ENCODE measurements at places on chromosomes 12 and 14.

GRCh38 chr12:76020281-76020680 is 11.3 kb downstream of the PHLDA1 start:
- DNase-seq: no peak

GRCh38 chr14:90836692-90837063 is 20.4 kb upstream of the TTC7B start:
- DNase-seq: no peak

- no peak for DNase-seq
Measured at GRCh38 chr12:27627123-27627852, 69.0 kb upstream of the REP15 start.

- peak; percentile 49 for DNase-seq
Measured at GRCh38 chr12:13443028-13443427, 246.5 kb downstream of the EMP1 start.

DNA sequence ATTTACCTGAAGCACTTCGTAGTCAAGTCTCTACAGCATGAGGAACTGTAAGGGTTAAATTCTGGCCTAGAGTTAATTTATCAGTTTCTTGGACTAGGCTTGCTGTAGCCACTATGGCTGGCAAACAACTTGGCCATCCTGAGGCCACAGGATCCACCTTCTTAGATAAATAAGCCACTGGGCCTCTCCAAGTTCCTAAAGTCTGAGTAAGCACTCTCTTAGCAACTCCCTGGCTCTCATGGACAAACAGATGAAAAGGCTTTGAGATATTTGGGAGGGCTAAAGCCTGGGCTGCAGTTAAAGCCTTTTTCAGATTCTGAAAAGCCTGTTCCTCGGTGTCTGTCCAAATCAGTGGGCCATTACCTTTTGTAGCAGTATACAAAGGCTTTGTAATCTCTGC is 675.0 kb downstream of the TMEM121 start:
- no peak for DNase-seq

DNA sequence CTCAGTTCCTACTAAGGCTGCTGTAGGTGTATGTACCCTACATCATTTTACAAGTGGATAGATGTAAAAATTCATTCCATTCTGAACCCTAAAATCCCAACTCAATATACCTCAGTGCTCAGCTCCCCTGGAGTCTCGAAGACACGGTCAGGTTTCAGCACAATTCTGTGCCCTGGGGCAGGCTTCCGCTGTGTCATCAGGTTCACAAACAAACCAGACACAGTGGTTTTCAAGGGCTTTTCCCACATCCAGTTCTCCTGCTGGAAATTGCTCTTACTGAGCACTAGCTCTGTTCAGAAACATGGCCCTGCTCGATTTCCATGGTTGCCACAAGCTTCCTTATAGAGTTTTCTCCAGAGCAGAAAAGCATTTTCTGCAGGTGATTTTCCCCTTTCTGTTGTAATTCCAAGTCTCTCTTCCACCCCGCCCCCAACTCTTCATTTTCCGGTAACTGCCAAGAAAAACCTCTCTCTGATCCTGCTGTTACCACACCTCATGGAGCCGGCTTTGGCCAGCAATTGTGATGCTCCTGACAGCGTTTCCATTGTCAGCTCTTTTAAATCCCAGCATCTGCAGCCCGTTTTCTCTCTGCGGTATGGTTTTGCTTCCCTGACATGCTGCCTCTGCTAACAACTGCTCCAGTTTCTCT is 483.0 kb upstream of the CCDC196 start:
- no peak for DNase-seq

DNA sequence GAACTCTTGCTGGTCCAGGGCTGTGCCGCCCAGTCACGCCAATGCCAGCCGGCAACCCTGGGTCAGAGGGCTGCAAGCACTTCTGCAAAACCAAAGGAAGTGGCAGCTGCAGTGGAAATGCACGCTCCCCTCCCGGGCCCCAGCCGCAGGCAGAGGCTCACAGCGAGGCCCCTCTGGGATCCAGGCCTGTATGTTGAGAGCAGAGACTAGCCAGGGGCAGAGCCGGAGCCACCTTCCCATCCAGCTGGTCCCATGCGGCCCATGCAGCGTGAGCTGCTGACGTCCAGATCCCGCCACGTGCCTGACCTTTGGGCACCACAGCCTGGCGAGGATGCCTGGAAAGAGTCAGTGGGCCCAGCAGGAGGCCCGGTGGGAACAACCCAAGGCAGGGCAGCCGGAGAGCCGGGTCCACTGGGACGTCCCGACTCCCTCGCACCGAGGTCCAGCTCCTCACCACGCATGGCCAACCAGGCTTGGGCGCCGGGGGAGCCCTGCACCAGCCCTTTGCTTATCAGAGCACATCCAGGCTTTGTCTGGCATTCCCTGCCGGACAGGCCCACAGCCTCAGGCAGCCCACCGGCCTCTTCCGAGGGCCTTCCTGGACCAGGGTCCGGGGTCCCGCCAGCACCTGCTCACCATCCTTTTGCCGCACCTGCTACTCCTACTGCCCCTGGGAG is 4.3 kb downstream of the GPR132 start:
- DNase-seq: peak; percentile 85

DNA sequence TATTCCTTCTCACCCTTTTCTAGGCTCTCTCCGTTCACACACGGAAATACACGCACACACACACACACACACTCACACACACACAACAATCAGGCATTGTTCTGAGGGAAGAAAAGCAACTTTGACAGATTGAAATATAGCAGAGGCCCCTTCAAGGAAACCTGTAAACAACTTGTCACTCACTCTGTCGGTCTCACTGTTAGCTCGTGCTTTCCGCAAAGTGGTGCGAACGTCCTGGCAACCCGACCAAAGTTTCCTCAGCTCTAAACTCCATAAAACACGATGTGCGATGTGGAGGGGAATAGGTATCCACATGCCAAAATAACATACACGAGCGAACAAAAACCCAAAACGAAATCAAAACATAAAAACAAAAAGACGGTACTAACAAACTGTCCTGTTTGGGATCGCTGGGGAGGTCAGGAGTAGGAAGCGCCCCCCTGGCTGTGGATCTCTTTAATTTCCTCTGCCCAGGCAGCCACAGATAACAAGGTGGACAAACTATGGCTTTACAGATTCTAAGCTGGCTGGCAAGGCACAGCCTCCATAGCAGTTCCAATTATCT is 822 bp upstream of the SOX5 start:
- DNase-seq: no peak

DNA sequence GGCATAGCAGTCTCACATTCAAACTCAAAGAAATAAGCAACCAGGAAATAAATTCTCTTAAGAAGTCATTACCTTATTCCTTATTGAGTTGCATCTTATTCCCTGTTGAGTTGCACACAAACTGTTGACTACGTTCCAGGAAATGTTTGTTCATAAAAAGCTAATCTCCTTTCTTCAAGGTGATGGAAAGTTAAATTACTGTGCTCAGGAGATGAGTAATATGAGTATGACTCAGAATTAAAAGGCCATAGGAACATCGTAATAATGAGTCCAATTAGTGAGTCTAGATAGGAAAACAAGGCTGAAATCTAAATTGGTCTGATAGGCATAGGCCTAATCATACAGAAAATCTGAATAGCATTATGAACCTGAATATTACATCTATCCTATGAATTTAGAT is 203.1 kb downstream of the SLC2A13 start:
- DNase-seq: no peak

DNA sequence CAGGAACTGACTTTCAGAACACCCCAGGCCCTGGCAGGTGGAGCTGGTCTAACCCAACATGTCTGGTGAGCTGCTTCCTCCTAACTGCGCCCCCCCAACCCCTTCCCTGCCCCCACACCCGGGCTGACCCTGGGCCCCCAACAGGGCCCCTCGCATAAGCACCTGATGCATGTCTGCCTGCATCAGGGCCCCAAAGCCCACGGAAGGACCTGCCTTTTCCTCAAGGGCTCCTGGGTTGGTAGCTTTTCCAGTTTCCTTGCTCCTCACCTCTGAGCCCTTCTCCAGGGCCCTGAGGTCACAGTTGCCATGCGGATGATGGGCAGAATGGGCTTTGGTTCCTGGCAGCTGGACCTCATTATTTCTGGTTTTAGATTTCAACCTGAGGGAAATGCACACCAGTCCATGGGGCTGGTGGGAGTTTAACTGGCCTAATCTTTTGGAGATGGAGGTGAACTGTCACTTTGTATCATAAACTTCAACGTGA is 18.5 kb downstream of the TESC start:
- no peak for DNase-seq

GRCh38 chr12:28121899-28122655 is 68.2 kb upstream of the CCDC91 start:
- no peak for DNase-seq

DNA sequence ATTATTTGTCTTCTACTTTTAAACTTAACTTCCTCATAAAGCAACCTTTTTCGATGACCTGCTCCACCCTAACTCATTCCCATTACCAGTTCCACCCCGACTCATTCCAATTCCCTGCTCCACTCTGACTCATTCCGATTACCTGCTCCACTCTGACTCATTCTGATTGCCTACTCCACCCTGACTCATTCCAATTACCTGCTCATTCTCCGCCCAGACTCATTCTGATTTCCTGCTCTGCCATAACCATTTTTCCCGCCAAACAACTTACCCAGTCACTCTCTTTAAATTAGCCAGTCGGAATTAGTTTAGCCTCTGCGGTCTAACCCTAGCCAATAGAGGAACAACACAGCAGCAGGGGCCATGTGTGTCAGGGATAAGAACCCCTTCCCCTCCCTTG is 249.1 kb downstream of the DPY19L2 start:
- no peak for DNase-seq

DNA sequence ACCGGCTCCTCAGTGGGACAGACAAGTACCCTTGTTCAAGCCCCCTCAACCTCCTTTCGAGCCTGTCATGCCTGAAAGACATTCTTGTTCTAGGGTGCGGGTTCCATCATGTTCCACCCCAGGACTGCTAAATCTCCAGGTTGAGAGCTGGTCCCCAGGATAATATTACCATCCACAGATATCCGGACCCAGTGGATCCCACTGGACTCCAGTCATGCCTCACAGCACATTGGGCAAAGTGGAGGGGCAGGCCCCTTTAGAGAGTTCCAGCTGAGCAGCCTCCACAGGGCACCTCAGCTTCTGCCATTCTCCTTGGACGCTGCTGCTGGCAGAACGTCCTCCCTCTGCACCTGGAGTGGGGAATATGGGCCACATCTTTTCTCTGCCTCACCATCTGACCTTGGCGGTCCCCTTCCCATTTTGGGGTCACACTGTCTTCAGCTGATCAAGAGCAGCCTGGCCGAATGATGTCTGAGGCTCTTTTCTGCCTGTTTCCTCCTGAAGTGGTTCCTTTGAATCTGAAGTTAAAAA is 137.4 kb downstream of the BCL11B start:
- DNase-seq: peak; percentile 70

- no peak for DNase-seq
Measured at GRCh38 chr14:35818346-35819115, 7.6 kb upstream of the BRMS1L start.

DNA sequence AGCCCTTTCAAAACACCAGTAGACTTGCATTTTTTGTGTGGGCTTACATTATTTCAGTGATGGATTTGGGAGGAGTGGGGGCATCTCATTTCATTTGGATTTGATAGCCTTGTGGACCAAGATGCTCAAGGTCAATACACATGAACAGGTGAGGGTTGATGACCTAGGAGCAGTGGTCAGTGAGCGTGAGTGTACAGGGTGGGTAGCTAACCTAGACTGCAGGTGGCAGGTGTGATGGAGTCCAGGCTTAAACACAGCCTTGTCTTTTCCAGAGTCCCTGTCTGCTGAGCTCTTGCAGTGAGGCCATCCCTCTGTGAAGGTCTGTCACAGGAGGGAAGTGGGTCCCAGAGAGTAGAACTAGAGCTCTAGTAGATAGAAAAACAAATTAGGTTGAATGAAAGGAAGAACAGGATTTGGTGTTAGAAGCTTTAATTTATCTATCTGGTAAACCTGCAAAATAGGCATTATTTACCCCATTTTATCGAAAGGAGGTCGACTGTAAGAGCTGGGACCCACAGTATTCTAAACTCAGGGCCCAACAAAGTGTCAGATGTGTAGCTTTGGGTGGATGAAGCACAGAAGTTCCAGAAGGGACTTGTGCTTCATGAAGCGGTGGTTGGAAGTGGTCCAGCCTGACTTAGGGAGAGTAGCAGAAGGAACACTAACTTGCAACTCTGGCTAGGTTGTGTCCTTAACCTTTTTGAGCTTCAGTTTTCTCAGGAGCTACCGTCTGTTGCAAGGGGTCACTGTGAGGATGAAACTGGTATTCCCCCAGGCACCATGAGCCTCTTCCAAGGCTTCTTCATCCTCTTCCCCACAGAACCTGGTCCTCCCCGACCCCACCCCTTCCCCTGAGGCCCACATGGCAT is 18.2 kb downstream of the RPS6KL1 start:
- DNase-seq: no peak

GRCh38 chr14:58085877-58086276 is 66.1 kb downstream of the ARMH4 start:
- DNase-seq: no peak
